Activated naive CD8-positive, alpha-beta T cell treated with anti-CD3 and anti-CD28 coated beads, Interleukin-2, amount 10 ng/mL, durations not matched to agents 7 days and 5 days (primary cell): ENCODE measurements at places on chromosomes 4 and X.

- DNase-seq: no peak
Measured at GRCh38 chr4:103008875-103009729, 10.4 kb downstream of the SLC9B1 start.

DNA sequence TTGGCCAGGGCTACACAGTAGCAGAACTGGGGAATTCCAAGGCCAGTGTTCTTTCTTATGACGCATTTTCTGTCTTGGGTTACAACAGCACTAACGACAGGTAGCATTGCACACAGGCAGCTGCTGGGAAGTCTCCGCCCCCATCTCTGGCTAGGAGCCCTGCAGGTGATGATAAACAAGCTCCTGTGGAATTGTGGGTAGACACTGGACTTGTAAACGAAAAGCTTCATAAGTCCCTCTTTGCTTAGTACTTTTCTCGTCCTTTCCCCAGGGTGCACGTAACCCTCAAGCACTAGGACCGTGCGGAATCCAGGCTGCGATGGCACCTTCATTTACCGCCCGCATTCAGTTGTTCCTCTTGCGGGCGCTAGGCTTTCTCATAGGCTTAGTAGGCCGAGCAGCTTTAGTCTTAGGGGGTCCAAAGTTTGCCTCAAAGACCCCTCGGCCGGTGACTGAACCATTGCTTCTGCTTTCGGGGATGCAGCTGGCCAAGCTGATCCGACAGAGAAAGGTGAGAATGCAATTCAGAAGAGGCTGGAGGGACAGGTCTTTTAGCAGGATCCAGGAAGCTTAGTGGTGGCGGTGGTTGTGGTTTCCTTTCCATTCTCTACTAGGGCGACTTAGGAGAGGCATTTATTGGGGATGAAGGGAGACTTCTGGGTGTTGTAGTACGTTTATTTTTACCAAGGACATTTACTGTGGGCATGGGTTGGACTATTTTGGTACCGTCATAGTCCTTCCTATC is at the start of gene FAAH2:
Gene FAAH2 (plus strand): TSS at position 200 of the 745 bp plus-strand sequence. CDS start 120 bp downstream, at position 320.
- DNase-seq: peak; percentile 37

DNA sequence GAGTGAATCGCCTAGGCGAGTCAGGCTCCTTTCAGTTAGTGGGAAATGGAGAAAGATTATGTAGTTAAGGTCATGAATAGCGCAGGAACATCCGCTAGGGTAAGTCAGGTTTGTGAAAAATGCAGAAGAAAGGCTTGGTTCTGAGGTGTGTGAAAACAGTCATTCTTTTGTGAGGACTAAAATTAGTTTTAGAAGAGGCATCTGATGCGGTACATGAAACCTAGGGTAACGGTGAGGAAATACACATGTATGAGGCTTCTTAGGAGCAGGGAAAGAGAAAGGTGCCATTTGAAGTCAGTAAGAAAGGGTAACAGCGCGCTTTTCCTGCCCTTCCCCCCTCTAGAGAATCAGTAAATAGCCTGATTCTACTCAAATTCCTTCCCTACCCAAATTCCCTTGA is 570 bp upstream of the RNF128 start:
- no peak for DNase-seq

- no peak for DNase-seq
Measured at GRCh38 chr4:177798161-177798560, 355.9 kb upstream of the AGA start.

- DNase-seq: no peak
Measured at GRCh38 chr4:126058596-126058995, 743.8 kb downstream of the FAT4 start.

DNA sequence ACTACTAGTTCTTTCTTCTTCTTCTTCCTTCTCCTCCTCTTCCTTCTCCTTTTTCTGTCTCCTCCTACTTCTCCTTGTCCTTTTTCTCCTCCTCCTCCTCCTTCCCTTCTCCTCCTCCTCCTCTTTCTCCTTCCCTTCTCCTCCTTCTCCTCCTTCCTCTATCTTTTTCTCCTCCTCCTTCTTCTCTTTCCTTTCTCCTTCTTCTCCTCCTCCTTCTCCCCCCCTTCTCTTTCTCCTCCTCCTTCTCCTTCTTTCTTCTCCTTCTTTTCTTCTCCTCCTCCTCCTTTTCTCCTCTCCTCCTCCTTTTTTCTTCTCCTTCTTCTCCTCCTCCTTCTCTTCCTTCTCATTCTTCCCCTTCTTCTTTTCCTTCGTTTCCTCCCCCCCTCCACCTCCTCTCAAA is 21.8 kb upstream of the NAP1L5 start:
- no peak for DNase-seq

- DNase-seq: no peak
Measured at GRCh38 chr4:73662709-73663546, 42.7 kb upstream of the RASSF6 start.

DNA sequence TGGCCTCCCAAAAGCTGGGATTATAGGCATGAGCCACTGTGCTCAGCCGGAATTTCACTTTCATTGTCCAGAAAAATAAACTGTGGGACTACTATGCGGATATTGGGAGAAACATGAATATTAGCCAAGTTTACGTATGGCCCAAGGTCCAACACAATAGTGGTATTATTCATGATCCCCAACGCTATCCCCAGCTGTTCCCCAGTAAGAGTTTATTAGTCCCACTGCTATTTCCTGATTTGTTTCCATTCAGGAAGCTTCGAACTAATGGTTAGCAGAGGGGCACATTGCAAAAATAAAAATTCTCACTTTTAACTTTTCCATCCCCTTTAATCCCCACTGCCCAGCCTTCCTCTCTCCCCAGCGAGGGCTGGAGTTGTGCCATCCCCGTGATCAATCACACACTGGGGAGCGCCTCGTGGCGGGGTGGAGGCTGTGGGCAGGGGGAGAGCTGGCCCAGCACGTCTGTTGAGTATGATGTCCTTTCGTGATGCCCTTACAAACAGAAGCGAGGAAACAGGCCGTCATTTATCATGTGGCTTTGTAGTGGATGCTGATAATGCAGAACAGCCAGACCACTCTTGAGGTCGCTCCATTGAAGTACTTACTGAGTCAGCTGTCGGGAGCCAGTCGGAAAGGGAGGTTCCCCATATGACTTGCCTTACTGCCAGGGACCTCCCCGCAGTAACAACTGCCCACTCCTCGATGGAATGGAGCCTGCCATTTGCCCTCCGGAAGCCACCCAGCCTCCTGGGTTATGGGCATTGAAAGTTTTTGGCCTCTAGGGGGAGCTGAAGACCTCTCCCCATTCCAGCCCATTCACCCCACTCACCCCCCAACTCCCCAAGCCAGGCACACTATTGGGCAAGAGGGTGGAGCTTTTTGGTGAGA is 117.0 kb downstream of the KDR start:
- no peak for DNase-seq

- DNase-seq: no peak
Measured at GRCh38 chr4:19803406-19803805, 448.3 kb upstream of the SLIT2 start.

- DNase-seq: no peak
Measured at GRCh38 chr4:103099691-103100392, at the start of gene BDH2. Gene BDH2 (minus strand): TSS chr4:103099834. CDS start chr4:103096254, 3,580 bp downstream.

DNA sequence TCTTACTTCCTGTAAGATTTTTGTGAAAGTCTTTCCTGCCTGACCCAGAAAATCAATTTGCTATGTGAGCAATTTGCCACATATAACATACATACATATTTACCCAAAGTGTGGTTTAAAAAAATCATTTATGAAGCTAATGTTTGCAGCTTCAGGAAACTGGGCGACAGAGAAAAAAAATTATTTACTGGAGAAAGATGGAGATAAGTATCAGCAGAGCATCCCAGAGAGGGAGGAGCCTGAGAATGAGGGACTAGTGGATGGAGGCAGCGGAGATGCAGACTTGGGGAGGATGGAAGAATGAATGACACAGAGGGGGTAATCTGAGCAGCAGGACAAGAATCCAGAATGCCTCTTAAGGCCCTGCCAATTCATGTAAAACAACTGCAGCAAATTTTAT is 975 bp upstream of the GYPA start:
- no peak for DNase-seq

GRCh38 chrX:119477812-119478232 is 9.6 kb downstream of the SLC25A5 start:
- no peak for DNase-seq

- peak; percentile 53 for DNase-seq
Measured at GRCh38 chrX:150364347-150365050, 1.4 kb downstream of the MAMLD1 start.

- no peak for DNase-seq
Measured at GRCh38 chr4:182139491-182139890, 103.7 kb upstream of the TENM3 start.

- no peak for DNase-seq
Measured at GRCh38 chr4:145960012-145960411, 21.4 kb upstream of the ZNF827 start.

DNA sequence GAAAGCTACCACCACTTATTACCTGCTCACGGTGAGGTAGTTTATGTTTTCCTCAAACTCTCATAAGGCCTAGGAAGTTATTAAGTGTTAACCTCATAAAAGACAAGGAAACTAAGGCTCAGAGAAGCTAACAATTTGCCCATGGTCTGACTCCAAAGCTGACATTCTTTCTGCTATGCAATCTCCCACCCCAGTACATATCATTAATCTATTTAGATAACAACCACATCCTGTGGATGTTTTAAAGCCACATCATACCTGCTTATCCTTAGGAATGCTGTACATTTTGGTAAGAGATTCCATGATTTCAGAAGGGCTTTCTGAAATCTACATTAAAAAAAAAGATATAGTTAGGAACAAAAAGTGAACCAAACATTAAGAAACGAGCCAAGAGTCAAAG is 55.4 kb downstream of the HUWE1 start:
- DNase-seq: no peak

DNA sequence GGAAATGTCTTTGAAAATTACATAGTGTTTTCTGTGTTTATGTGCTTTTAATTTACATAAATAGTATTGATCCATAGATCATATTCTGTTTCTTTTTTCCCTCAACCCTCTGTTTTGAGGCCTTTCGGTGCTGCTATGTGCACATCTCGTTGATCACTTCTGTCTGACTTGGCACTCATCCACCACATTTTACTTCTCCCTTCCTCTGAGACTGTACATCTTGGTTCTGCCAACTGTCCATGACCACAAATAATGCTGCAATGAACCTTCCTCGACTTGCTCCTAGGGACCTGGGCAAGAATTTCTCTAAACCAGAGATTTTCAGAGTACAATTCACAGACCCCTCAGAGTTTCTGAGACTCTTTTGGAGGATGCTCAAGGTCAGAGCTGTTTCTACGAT is 74.4 kb downstream of the RTL5 start:
- no peak for DNase-seq

DNA sequence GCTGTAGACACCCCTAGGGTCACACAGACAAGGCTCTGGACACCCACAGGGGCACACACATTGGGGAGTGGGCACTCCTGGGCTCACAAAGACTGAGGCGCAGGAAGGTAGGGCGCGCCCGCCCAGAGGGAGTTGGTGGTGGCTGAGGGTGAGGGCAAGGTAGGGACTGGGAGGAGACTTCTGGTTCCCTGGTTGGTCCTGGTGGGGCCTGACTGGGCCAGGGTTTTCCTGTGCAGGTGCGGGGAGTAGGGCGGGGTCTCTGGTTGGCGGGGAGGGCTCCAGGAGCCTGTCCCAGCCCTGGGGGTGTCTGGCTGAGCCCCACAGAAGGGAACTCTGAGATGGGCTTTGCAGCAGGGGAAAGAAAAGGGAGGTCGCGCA is 6.7 kb upstream of the WAS start:
- DNase-seq: no peak

- no peak for DNase-seq
Measured at GRCh38 chr4:176841711-176842112, 49.0 kb upstream of the VEGFC start.

GRCh38 chr4:8874896-8875680 is 3.4 kb upstream of the HMX1 start:
- DNase-seq: no peak

- DNase-seq: no peak
Measured at GRCh38 chrX:21798677-21799219, 40.7 kb upstream of the MBTPS2 start.

GRCh38 chr4:42638993-42639392 is 17.9 kb downstream of the ATP8A1 start:
- no peak for DNase-seq

DNA sequence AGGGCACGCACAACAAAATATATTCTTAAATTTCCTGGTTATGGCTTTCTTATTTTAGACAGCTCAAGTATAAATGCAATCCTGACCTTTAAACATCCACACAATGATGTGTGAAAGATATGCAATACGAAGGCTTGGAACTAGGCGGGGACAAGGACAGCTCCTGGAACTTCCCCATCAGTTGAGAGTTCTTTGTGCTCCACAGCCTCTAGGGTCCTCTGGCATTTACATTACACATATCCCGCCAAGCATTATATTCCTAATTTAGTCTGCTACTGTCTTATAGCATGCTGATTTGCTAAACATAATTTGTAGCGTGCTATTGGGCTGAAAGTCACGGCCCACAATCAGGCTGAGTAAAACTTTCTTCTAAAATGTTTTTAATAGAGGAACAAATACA is 74.4 kb downstream of the FTHL17 start:
- no peak for DNase-seq

- DNase-seq: no peak
Measured at GRCh38 chrX:13345037-13345436, 25.2 kb upstream of the ATXN3L start.
